GM19239 (cell line): ENCODE measurements at places on chromosomes 13 and 19.

GRCh38 chr13:47955836-47956235 is 45.2 kb downstream of the SUCLA2 start:
- DNase-seq = no peak

DNA sequence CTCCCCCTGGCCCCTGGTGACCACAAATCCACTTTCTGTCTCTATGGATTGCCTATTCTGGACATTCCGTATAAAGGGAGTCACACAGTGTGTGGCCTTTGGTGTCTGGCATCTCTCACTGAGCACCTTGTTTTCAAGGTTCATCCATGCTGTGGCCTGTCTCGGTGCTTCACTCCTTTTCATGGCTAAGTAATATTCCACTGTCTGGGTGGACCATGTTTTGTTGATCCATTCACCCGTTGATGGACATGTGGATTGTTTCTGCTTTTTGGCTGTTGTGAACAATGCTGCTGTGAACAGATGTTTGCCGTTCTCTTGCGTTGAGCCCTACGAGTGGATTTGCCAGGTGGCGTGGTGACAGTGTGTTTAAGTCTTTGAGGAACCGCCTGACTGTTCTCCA is 10.6 kb downstream of the EVI5L start:
- DNase-seq = no peak

DNA sequence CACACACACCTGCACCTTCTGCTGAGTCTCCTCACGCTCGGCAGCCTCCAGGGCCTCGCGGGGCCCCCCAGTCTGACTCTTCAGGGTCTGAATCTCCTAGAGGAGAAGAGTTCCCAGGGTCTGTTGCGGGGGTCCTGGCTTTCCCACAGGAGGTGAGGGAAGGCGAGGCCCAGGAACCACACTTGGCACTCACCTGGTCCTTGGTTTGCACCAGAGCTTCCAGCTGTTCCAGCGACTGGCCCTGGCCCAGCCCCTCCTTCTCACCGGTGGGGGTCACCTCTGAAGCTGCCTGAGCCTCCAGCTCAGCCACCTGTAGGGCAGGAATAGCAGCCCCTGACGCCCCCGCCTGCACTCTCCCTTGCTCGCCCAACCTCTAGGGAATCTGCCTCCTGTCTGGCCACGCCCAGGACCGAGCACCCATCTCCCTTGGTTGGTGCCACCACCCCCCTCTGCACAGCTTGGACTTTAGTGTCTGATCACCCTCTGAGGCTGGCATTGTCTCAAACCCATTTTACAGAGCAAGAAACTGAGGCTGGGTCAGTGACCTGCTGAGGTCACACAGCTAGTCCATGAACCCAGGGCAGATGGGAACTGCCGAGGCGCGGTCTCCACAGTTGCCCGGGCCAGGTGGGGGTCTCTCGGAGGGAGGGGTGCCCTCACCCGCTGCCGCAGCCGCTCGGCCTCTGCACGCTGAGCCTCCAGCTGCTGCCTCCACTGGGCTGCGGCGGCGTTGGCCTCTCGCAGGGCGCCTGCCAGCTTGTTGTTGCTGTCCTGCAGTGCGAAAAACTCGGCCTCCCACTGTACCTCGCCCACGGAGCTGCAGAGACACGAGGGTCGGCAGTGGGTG is 9.5 kb downstream of the HOMER3 start:
- DNase-seq = no peak

GRCh38 chr19:38917516-38917915 is 5.5 kb upstream of the CCER2 start:
- DNase-seq = no peak

- DNase-seq = no peak
Measured at GRCh38 chr13:45205124-45205523, 4.3 kb upstream of the KCTD4 start.

- no peak for DNase-seq
Measured at GRCh38 chr19:47723581-47723940, 10.3 kb downstream of the EHD2 start.

DNA sequence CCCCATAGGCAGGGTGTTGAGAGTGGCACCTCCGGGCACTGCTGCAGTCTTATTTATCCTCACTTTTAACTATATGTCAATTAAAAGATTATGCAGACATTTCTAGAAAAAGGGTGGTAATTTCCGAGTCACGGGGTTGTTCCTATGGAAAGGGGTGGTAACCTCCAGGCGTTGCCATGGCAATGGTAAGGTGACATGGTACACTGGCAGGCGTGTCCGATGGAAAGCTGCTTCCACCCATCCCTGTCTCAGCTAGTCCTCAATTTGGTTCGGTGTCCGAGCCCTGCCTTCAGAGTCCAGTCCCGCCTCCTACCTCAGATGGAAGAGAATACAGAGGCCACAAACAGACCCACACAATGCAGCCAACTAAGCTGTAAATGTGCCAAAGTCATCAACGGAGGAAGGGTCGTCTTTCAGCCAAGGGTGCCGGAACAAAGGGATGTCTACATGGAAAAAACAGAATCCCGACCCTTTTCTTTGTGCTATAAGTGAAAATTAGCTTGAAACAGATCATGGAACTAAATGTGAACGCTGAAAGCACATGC is 72.6 kb upstream of the C13orf46 start:
- no peak for DNase-seq

- DNase-seq = no peak
Measured at GRCh38 chr13:87128036-87128435, 543.1 kb upstream of the SLITRK5 start.

GRCh38 chr19:48095612-48096175 is 14.9 kb downstream of the PLA2G4C start:
- no peak for DNase-seq

DNA sequence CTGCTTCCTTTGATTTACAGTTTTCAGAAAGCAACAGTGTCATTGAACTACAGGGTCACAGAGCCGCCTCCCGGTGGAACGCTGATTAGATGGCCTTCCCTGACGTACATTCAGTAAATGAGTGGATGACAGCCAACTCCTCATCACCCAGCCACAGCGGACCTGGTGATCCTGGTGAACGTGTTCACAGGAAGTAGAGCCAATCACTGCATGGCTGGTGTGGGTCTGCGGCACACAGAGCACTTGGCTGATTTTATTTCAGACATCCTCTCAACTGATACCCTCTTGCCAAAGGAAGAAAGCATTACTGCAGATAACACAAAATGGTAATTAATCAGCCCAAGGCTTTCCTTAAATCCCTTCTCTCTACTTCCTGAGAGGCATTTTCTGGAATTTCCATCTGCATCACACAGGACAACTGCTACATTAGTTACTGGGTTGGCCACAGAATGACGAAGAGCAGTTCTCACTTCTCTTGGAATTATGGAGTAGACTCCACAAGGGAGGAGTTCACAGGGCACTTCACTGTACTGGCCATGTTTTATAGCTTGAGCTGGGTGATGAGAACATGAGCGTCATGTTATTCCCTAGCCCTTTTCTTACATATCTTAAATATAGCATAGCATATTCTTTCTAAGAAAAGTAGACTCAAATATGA is 84.0 kb upstream of the SLC7A1 start:
- DNase-seq = no peak

GRCh38 chr13:72379581-72379980 is 347.8 kb downstream of the MZT1 start:
- no peak for DNase-seq

- peak; percentile 81 for DNase-seq
Measured at GRCh38 chr19:38233740-38234251, 9.8 kb upstream of the DPF1 start.

GRCh38 chr13:95356916-95357315 is 55.7 kb upstream of the ABCC4 start:
- no peak for DNase-seq

- DNase-seq = no peak
Measured at GRCh38 chr13:100088273-100088643, 635 bp upstream of the PCCA start.

- DNase-seq = no peak
Measured at GRCh38 chr19:33283589-33283988, 18.7 kb downstream of the CEBPA start.

GRCh38 chr19:54147676-54148075 is 10.1 kb downstream of the CNOT3 start:
- DNase-seq = no peak

DNA sequence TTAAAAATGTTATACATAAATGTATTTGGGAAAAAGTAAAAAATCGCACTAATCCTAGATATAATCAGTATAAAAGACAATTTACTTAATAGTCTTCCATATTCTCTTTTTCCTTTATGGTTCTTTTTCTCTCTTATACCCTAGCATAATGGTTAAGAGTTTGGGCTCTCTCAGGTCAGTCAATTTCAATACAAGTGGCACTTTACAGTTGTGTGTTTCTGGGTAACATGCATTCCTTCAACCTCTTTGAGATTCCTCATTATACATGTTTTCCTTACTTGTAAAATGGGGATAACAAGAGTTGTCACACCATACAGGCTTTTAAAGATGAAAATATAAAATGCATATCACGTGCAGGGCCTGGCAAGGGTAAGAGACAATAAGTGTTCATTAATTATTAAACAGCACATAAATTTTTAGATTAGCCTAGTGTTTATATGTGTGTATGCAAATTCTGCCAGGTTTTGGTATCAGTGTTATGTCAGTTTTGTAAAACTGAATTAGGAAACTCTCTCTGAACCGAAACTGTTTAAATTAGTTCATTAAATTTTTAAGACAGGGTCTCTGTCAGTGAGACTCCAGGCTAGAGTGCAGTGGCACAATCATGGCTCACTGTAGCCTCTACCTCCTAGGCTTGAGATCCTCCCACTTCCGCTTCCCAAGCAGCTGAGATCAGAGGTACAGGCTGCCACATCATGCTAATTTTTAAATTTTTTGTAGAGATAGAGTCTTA is 49.8 kb downstream of the ELF1 start:
- no peak for DNase-seq

DNA sequence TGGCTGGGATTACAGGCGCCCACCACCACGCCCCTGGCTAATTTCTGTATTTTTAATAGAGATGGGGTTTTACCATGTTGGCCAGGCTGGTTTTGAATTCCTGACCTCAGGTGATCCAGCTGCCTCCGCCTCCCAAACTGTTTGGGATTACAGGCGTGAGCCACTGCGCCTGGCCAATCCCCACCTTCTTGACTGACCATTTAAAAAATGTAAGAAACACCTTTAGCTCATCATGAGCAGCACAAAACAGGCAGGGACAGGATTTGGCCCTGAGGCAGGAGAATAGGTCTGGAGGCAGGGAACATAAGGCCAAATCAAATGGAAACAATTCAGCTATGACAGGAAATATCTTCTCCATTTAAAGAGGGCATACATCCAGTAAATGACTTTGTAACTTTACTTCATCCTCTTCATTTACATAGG is 1.4 kb upstream of the MPV17L2 start:
- DNase-seq = no peak

GRCh38 chr19:4454747-4455718 is 2.6 kb downstream of the UBXN6 start:
- DNase-seq = no peak

- DNase-seq = no peak
Measured at GRCh38 chr19:40633207-40633606, 32.0 kb downstream of the LTBP4 start.

DNA sequence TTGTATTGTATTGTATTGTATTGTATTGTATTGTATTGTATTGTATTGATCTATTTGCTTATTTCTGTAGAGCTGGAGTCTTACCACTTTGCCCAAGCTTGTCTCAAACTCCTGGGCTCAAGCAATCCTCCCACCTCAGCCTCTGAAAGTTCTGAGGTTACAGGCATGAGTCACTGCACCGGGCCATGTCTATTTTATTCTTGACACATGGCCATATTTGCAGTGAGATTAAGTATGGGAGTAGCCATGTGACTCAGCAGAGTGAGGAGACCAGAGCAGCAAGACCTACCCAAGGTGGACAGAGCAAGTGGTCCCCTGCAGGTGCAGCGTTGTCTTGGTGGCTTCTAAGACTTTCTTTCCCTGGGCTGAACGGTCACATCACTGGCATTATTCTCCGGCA is 49.1 kb upstream of the UBAC2 start:
- no peak for DNase-seq

DNA sequence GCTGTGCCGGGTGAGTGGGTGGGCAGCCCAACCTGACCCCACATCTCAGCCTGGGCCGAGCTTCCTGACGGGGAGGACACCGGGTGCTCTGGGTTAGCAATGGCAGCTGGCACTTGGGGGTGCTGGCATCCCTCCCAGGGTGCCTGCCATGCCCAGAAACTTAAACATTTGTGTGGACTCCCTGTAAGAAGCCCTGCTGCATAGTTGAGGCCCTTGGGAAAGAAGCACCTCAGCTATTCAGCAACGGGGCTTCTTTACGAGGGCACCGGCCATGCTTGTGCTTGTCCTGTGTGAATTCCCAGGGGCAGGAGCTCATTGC is 33.8 kb upstream of the MEDAG start:
- no peak for DNase-seq

GRCh38 chr19:49552749-49553148 is 24.9 kb downstream of the RCN3 start:
- DNase-seq = no peak

GRCh38 chr19:52535771-52536447 is 8.4 kb downstream of the ZNF808 start:
- DNase-seq = peak; percentile 3

GRCh38 chr19:1503089-1503924 is 9.5 kb downstream of the ADAMTSL5 start:
- DNase-seq = peak; percentile 70

DNA sequence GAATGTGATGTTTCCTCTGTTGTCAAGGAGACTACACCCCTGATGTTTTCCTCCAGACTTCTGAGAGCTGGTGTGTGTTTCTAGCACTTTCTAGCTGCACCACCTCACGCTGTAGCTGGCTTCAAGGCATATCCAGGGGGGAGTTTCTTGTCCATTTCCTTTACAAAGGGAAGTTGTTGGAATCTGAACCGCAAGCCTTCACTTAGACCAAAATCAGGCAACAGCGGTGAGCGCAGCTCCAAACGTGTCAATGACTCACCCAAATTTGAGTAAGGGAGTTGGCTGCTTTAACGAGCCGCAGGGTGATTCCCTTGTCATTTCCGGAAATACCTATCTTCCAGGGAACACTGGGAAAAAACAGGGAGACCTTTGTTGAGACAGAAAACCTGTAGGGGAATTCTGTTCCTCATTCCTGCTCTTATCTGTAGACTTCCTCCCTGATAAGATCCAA is 2.5 kb downstream of the LDLR start:
- no peak for DNase-seq

GRCh38 chr13:49026851-49027250 is 51.1 kb downstream of the FNDC3A start:
- DNase-seq = no peak
